ENCODE measurements at places on chromosomes 11 and 22.

- DNase-seq = no peak
Observed at GRCh38 chr22:24486501-24486921, 8.6 kb upstream of the UPB1 start.

GRCh38 chr11:706957-707816 lies 1.2 kb downstream of the EPS8L2 start:
- no peak for DNase-seq

DNA sequence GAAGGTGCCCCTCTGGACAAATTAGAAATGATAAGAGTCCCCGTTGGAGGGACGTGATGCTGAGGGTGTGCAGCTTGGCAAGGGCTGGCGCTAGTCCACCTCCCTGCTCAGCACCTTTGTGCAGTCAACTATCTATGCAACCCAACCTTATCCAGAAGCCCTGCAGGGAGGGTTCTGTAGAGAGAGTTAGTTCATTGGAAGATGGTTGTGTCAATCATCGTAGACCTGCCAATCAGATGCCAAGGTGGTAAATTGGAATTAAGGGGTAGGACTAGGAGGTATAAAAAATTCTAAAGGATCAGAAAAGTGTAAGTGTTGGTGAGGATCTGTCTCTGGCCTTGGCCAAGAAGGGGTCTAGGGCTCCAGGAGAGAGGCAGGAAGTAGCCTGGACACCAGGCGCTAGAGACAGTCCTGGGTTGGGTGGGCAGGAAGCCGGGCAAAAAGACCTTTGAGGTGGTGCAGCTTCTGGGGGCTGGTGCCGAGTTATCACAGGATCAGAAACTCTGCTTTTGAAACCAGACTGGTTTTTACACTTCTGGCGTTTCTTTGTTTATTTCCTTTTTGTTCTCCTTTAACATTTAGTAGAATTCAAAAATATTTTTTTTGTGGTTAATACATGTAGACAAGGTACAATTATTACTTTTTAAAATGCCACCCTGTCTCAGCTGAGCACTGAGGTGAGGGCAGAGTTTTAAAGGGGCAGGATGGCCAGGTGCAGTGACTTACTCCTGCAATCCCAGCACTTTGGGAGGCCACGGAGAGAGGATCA lies 1.6 kb downstream of the C1QTNF6 start:
- DNase-seq = peak; percentile 31

DNA sequence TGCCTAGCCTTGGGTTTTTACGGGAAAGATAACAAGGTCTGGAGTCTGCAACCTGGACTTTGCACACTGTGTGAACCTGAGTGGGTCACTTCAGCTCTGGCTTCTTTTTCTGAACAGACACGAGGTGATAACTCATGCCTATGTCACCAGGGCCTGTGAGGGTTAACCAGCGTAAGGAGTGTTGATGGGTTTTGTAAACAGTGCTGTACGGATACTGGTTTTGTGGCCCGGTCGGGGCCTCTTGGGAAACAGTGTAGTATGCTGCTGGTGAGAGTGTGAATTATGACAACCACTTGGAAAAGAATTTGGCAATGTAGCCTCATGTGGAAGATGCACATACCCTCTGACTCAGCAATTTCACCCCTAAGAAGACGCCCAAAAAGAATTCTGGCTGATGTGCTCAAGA lies 266.8 kb downstream of the MN1 start:
- no peak for DNase-seq

DNA sequence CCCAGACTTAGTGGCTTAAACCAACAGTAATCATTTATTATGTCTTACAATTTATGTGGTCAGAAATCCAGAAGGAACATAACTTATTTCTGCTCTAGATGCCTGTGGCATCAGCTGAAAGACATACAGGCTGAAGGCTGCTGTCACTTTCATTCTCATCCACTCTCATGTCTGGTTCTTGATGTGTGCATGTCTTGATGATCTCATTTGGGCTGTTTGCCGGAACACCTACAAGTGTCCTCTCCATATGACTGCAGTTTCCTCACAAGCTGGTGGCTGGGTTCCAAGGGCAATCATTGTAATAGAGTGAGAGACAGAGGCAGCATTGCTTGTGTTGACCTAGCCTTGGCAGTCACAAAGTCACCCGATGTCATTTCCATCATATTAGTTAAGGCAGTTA lies 1375.9 kb upstream of the RAG2 start:
- no peak for DNase-seq
